ENCODE measurements at places on chromosomes 13 and 19. TPM values are rescaled to one million over a fixed set of nuclear protein-coding genes. Genes with fewer than 3 reads are reported as not detected.

RASGRP4 gene
- polyA plus RNA-seq: 0.90 TPM

- no peak for DNase-seq
These were observed 496.8 kb upstream of the PCDH9 start for GRCh38 chr13:67726979-67727378.

OVOL3 gene
- polyA plus RNA-seq: 0.16 TPM

- no peak for DNase-seq
These were observed 40.2 kb upstream of the IGSF23 start for GRCh38 chr19:44573183-44573582.

GAS6 gene
- polyA plus RNA-seq: 27.7 TPM

GRCh38 chr19:41740415-41741243 is 14.7 kb upstream of the CEACAM6 start:
- DNase-seq: no peak

DNA sequence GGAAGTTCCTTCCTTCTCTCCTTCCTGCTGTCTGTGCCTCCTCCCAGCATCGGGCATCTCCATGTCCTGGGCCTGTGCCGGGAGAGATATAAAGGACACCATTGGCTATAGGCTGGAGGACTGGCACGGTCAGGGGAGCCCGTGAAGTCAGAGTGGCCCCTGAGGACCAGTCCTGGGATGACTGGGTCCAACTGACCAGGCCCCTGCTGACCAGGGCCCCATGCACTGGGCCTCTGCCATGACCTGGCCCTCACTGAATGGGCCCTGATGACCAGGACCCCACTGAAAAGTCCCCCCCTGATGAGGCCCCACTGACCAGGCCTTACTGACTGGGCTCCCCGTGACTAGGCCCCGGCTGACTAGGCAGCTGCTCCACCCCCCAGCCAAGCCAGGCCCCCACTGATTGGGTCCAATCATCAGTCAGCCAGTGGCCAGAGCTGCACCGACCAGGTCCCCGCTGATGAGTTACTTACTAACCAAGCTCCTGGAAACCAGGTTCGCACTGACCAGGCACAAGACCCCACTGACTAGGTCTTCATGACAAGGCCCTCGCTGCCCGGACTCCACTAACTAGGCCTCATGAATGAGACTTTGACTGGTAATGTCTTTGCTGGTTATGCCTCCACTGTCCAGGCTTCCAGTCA is 20.0 kb upstream of the ZNF14 start:
- no peak for DNase-seq

GRCh38 chr13:28621449-28621848 is 37.5 kb upstream of the POMP start:
- no peak for DNase-seq

DNA sequence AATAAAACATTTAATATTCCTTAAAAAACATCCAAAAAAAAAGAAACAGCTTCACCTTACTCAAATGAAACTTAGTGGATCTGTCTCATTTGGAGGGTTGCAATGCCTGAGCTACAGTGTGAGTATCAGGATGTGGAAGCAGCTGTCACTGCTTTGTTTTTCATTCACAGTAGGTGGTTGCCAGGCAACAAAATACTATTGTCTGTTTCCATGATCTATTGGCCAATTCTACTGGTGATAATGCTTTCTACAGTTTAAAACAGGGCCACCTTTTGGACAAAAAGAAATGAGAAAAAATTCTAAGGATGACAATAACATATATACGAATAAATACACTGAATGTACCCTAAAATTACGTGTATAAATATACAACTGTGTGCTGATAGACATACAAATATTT is 3.0 kb downstream of the ENOX1 start:
- no peak for DNase-seq

RNF113B gene
- polyA plus RNA-seq: not detected

SYCN gene
- polyA plus RNA-seq: not detected

CYP2A6 gene
- not detected for polyA plus RNA-seq

GRCh38 chr13:36788276-36788675 is 30.7 kb upstream of the RFXAP start:
- DNase-seq: no peak

- DNase-seq: no peak
These were observed 13.2 kb downstream of the GPX4 start for GRCh38 chr19:1116726-1117581.

- peak; percentile 61 for DNase-seq
These were observed 506.7 kb upstream of the PCDH9 start for GRCh38 chr13:67736646-67737420.

GRCh38 chr13:77465603-77466195 is 69.8 kb upstream of the SCEL start:
- no peak for DNase-seq

DNA sequence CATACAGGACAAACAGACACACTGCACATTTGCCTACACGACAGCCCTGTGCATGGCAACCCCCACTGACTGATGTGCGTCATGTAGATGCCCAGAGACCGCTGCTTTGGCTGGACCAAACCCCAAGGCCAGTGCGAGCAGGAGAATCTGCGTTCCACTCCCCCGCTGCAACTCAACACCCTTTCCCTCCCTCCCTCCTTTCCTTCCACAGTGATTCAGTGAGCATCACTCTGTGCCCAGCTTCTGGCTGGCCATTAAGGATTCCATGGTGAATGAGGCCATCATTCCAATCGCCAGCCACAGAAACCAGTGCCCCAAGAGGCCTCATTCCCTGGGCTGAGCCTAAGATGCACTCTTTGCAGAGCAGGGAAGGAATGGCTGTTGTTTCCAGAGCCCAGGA is 61.6 kb downstream of the GSX1 start:
- DNase-seq: no peak

Measured in right renal pelvis (tissue), 4 donors.